ENCODE measurements at places on chromosomes 12 and 14. TPM values are rescaled to one million over a fixed set of nuclear protein-coding genes. Genes with fewer than 3 reads are reported as not detected.

Gene LPAR5
- 0.24 TPM for total RNA-seq

Gene ATL1
- total RNA-seq = 1.7 TPM

Gene ITGA7
- 65.6 TPM for total RNA-seq

Gene NOS1
- total RNA-seq = 0.68 TPM

GRCh38 chr12:131836714-131837397 is 8.7 kb downstream of the MMP17 start:
- no peak for DNase-seq
- H3K27me3 ChIP-seq = no peaks in the 10 kb centered on the region
- H3K36me3 ChIP-seq = no peaks in the 10 kb centered on the region

- no peaks in the 10 kb centered on the region for H3K4me1 ChIP-seq
- no peaks in the 10 kb centered on the region for H3K27me3 ChIP-seq
- H3K4me3 ChIP-seq = no peak overlapping the region
- no peak for DNase-seq
These were observed 1106.9 kb downstream of the TMTC2 start for GRCh38 chr12:83793616-83794015.

Gene EFS
- 60.1 TPM for total RNA-seq

DNA sequence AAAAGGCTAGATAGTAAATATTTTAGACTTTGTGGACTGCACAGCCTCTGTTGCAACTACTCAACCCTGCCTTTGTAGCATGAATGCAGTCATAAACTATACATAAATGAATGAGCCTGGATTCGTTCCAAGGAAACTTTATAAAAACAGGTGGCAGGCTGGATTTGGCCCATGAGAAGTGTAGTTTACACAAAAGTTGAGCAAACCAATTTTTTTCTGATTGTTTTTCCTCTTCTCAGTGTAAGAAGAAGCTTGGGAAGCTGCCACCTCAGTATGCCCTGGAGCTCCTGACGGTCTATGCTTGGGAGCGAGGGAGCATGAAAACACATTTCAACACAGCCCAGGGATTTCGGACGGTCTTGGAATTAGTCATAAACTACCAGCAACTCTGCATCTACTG is 9.5 kb downstream of the OAS1 start:
- H3K36me3 ChIP-seq = no peaks in the 10 kb centered on the region
- no peak overlapping the region for H3K27ac ChIP-seq
- no peaks in the 10 kb centered on the region for H3K4me1 ChIP-seq
- no peak overlapping the region for H3K4me3 ChIP-seq

DNA sequence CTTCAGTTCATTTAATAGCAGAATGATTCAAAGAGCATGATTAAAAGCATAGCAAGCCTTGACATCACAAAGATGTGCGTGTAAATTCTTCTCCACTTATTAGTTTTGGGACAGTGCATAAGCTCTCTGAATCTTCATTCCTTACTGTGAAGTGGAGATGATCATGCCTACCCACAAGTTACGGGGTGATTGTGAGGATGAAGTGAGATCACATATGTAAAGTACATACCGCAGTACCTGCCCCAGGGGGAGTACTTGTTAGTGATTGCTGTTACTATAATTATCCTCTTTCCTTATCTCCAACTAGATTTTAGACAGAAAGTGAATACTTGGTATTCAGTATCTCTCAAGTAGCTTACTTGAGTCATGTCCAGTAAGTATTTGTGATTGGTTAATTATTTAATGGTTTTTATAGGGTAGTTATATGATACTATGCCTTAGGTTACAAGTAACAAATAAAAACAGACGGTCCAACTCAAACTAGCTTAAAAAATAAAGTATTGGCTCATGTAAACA is 6.0 kb downstream of the RAD9B start:
- no peak for DNase-seq
- H3K4me3 ChIP-seq = no peak overlapping the region
- no peaks in the 10 kb centered on the region for H3K36me3 ChIP-seq
- no peak overlapping the region for H3K27ac ChIP-seq
- H3K4me1 ChIP-seq = no peaks in the 10 kb centered on the region

GRCh38 chr12:4947253-4947652 is 37.5 kb downstream of the KCNA1 start:
- H3K27me3 ChIP-seq = peaks cover 73% of the 10 kb centered on the region
- DNase-seq = no peak
- no peaks in the 10 kb centered on the region for H3K36me3 ChIP-seq
- no peak overlapping the region for H3K4me3 ChIP-seq
- no peaks in the 10 kb centered on the region for H3K4me1 ChIP-seq

DNA sequence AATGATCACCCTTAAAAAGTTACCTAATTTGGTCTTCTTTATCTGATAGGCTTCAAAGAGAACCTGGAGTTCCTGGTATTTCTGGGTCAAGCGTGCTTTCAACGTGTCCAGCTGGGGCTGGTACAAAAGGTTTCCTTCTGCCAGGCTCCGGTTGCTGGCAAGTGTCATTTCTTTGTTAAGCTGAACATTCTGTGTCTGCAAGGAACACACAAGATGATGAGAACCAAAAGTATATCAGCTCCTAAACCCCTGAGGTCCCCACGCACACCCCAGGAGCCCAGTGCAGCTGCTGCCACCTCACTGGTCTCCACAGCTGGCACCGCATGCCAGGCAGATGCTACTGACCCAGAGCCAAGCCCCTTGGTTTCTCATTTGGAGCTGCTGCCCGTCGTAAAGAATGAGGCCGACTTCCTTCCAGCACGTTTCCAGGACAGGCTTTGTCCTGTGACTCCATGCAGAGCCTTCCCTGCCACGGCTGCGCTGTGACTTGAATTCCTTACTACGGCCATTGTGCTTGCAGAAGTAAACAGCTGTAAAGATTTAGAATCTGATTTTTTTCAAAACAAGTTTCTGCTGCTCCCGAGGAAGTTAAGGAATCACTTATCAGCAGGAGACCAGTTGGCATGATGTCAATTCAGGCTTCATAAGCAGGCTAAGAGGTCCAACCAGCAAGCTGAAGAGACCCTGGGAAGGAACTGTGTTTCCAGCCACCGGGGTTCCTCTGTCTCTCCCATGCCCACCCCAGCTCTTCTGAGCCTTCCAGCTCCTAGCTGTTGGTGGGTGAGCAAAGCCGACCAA is 24.9 kb downstream of the VPS37B start:
- peaks cover 66% of the 10 kb centered on the region for H3K27me3 ChIP-seq
- peak overlapping the region; percentile 97 for H3K27ac ChIP-seq
- peaks cover 40% of the 10 kb centered on the region for H3K36me3 ChIP-seq
- peaks cover 11% of the 10 kb centered on the region for H3K4me1 ChIP-seq
- DNase-seq = peak; percentile 53

GRCh38 chr14:32023540-32023939 is 53.6 kb upstream of the ARHGAP5 start:
- no peaks in the 10 kb centered on the region for H3K27me3 ChIP-seq
- no peak overlapping the region for H3K4me3 ChIP-seq
- no peak for DNase-seq

DNA sequence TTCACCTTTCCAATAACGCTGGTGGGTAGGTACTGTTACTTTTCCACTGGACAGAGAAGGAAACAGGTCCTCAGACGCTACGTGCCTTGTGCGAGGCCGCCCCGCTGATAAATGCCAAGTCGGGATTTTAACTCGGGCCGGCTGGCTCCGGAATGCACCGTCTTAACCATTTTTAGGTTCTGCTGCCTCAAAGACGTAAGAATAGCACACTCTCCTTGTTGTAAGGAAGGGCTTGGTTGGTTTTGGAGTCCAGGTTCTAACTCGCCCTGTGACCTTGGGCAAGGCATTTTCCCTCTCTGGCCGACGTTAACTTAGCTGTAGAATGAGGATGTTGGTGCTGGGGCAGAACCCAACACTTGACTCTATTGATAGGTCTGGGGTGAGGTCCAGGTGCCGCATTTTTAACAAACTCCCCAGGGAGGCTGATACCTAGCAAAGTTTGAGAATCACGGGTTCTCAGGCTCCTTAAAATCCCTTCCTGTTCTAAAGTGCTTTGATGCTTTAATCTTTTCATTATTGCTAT is 814 bp downstream of the ANKRD13A start:
- peak; percentile 76 for DNase-seq
- peak overlapping the region; percentile 97 for H3K4me3 ChIP-seq
- no peaks in the 10 kb centered on the region for H3K4me1 ChIP-seq
- H3K36me3 ChIP-seq = peaks cover 10% of the 10 kb centered on the region

DNA sequence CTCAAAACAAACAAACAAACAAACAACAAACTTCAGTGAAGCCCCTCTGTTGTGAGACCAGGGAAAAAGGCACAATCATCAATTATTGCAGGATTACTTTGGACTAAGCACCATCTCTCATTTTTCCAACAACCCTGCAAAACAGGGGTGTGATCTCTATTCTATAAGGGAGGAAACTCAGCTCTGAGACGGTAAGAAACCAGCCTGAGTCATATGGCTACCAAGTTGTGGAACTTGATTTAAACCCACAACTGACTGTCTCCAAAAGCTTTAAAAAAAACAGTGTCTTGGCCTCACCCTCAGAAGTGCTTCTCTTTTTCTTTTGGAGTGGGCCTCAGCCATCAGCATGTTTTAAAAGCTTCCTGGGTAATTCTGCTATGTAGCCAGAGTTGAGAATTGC is 49.8 kb downstream of the RIN3 start:
- no peak overlapping the region for H3K4me3 ChIP-seq
- DNase-seq = no peak

Gene TMEM52B
- not detected for total RNA-seq

DNA sequence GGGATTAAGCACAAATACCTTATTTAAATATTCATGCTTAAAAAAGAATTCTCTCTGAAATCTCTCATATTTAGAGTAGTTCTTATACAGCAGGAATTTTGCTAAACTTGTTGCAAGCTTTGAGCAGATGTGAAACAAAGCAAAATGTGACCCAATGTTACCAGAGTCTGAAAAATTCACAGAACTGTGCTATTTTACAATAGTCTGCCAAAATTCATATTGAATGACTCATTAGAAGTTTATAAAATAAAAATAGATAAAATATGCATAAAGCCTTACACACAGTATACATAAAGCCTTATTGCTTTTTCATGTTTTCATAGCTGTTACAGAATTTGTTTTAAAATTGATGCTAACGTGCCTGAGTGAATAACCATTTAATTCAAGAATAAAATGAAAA is 17.8 kb upstream of the RHOJ start:
- H3K27me3 ChIP-seq = no peaks in the 10 kb centered on the region
- no peak overlapping the region for H3K4me3 ChIP-seq
- no peaks in the 10 kb centered on the region for H3K4me1 ChIP-seq
- no peak for DNase-seq

DNA sequence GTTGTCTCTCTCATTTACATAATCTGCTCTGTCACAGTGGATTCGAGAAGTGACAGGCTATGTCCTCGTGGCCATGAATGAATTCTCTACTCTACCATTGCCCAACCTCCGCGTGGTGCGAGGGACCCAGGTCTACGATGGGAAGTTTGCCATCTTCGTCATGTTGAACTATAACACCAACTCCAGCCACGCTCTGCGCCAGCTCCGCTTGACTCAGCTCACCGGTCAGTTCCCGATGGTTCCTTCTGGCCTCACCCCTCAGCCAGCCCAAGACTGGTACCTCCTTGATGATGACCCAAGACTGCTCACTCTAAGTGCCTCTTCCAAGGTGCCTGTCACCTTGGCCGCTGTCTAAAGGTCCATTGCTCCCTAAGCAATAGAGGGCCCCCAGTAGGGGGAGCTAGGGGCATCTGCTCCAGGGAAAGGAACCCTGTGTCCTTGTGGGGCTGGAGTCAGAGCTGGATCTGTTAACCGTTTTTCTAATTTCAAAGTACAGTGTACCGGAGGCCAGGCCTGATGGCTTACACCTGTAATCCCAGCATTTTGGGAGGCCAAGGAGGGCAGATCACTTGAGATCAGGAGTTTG is 5.1 kb downstream of the ERBB3 start:
- H3K4me1 ChIP-seq = no peaks in the 10 kb centered on the region
- no peak overlapping the region for H3K27ac ChIP-seq
- no peaks in the 10 kb centered on the region for H3K27me3 ChIP-seq

Gene TMPRSS12
- not detected for total RNA-seq

Gene SMIM41
- total RNA-seq = not detected

DNA sequence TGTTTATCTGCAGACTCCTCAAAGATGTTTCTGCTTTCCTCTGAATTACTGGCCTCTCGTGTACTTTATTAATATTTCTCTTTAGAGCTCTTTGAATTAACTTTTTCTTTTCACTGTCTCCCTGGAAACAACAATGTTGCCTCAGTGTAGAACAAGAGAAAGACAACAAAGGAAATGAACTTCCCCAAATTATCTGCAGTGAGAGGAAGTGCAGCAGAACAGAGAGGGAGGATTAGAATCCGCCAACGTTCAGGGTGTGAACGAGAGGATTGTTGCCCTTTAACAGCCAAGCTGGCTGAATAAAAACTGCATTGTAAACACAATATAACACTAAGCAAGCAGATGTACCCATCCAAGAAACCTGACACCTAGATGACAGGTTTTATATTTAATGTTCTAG is 375.9 kb downstream of the GALC start:
- no peaks in the 10 kb centered on the region for H3K36me3 ChIP-seq
- no peak overlapping the region for H3K27ac ChIP-seq
- H3K4me3 ChIP-seq = peak overlapping the region; percentile 5
- DNase-seq = no peak
- no peaks in the 10 kb centered on the region for H3K27me3 ChIP-seq

DNA sequence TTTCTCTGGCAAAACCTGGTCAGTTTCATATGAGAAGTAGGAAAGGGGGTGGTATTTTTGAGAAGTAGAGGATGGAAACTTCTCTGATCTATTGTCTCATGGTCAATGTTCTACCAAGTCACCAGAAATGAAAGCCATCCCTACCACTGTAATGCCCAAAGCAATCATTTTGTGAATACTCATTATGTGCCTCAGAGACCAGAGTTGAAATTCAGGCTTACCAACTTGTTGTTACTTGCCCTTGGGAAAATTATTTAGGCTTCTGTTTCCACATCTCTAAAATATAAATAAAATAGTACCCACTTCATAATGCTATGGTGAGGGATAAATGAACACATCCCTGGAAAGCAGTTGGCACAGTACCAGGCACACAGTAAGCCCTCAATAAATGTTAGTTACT is 723.7 kb upstream of the TBX3 start:
- no peak for DNase-seq

- no peaks in the 10 kb centered on the region for H3K4me1 ChIP-seq
- no peak for DNase-seq
- H3K36me3 ChIP-seq = no peaks in the 10 kb centered on the region
- no peaks in the 10 kb centered on the region for H3K27me3 ChIP-seq
- no peak overlapping the region for H3K4me3 ChIP-seq
- no peak overlapping the region for H3K27ac ChIP-seq
These were observed 314.8 kb upstream of the TBX3 start for GRCh38 chr12:114998750-114999128.

GRCh38 chr12:41356181-41356580 is 168.1 kb downstream of the PDZRN4 start:
- H3K27me3 ChIP-seq = no peaks in the 10 kb centered on the region
- no peaks in the 10 kb centered on the region for H3K36me3 ChIP-seq
- no peak overlapping the region for H3K4me3 ChIP-seq
- peaks cover 9% of the 10 kb centered on the region for H3K4me1 ChIP-seq
- no peak for DNase-seq

Gene MYH7
- not detected for total RNA-seq

DNA sequence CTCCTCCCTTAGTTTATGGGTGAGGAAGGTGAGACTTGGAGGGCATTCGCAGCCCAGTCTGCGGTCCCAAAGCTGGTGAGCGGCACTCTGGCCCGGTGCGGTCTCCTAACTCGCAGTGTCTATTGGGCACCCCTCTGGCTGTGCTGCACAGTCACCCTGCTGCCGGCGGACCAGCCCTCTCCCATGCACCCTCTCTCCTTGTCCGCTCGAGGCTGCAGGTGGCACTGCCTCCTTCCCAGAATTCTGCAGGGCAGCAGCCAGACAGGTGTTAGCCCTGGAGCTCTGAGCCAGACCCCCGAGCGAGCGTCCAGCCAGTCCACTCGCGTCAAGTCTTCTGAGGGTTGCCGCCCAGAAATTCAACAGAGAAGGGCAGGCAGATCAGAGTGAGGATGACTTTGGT is 56.8 kb upstream of the DYNC1H1 start:
- peaks cover 61% of the 10 kb centered on the region for H3K36me3 ChIP-seq
- peaks cover 4% of the 10 kb centered on the region for H3K4me1 ChIP-seq
- no peak for DNase-seq
- no peak overlapping the region for H3K27ac ChIP-seq

Data from endodermal cell (in vitro differentiated cells).